IPS-NIHi11 (cell line): ENCODE measurements at places on chromosomes 3 and 15.

GRCh38 chr3:50480471-50480870, 23.0 kb downstream of the CACNA2D2 start:
- no peak for DNase-seq

GRCh38 chr3:149706905-149707304, 45.4 kb downstream of the COMMD2 start:
- peak; percentile 22 for DNase-seq

- no peak for DNase-seq
Observed at GRCh38 chr3:114454551-114455251, 160.9 kb downstream of the TIGIT start.

DNA sequence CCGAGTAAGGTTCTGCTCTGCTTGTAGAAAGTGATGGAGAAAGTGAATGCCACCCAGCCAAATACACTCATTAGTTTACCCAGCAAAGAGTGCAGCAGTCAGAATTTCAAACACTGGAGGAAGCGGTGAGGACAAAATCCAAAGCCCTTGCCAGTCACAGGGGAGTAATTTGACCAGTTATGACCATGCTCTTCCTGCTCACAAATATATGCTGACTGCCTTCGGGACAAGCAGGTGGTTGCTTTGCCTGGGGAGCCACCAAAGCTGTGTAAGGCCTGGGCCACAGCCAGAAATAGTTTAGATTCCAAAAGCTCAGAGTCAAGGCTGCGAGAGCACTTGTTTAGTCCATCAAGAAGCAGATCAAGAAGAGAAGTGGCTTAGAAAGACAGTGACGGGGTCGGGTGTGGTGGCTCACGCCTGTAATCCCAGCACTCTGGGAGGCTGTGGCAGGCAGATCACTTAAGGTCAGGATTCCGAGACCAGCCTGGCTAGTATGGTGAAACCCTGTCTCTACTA, 51.0 kb upstream of the ATP13A3 start:
- peak; percentile 43 for DNase-seq

GRCh38 chr3:119884161-119884557, 102.3 kb downstream of the NR1I2 start:
- DNase-seq: no peak

DNA sequence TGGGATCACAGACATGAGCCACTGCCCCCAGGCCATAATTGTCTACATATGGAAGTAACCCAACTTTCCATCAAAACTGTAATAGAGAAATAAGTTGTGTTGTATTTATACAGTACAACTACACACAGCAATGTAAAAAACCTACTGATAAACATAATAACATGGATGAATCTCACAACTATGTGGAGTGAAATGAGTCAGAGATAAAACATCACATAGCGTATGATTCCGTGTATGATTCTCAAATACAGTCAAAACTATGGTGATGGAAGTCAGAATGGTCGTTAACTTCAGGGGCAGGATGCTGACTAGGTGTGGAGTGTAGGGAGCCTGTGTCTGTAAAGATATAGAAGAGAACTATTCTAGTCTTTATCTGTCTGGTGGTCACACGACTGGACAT, 332.7 kb upstream of the SLCO3A1 start:
- DNase-seq: no peak

DNA sequence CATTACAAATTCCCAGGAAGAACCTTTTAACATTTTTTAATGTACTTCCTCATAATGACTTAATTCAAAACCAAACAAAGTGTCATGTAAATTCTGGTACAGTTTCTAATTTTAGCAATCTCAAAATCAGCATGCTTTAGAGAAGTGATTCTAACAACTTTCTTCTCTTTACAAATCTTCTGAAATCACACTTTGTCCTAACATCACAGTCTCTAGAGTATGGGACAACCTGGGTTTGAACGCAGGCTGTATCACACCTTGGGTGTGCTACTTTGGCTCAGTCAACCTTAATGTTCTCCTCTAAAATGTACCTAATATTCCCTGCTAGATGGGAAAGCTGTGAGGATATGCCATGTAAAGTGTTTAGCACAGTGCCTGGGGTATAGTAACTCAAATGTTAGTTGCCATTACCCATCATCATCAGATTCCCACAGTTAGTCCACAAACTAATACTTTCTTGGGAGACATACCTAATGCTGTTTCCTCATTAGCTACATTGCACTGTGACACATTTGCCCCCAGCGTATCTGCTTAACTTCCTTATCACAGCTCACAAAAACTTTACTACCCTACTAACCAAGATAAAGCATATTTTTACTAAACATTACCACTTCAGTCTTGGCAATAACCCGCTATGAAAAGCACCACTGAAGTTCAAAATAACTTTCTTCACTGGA, 3.1 kb downstream of the TSPAN3 start:
- no peak for DNase-seq

- peak; percentile 73 for DNase-seq
Observed at GRCh38 chr3:134378384-134378783, 4.1 kb upstream of the AMOTL2 start.

- no peak for DNase-seq
Observed at GRCh38 chr15:43253431-43254403, 13.0 kb downstream of the TGM5 start.

- no peak for DNase-seq
Observed at GRCh38 chr3:189334064-189334920, 162.5 kb downstream of the TPRG1 start.

DNA sequence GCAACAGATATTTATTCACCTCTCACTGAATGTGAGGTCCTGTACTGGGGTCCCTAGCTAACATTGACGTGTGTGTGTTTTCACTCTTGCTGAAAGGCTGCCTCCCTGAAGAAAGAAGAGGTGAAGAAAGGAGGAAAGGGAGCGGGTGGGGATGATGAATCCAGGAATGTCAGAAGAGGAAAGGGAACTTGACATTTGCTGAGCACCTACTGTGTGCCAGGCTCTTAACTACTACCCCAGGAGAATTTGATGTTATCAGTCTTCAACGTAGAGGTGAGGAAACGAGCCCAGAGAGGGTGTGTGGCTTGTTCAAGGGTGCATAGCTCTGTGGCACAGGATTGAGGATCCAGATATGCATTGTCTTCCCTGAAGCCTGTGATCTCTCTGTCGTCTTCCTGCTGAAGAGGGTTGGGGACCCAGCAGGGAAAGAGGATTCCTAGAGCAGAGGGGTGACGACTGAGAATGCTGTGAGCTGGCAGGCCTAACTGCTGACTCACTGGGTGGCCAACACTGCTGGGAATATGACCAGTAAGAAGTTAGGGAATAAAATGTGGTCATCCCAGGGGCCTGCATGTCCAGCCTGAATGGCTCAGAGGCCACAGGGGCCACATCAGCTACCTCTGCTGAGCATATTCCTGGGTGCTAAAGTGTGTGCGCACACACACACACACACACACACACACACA, 6.6 kb upstream of the ATP2B2 start:
- no peak for DNase-seq

- no peak for DNase-seq
Observed at GRCh38 chr15:75884041-75884440, 19.6 kb upstream of the FBXO22 start.

DNA sequence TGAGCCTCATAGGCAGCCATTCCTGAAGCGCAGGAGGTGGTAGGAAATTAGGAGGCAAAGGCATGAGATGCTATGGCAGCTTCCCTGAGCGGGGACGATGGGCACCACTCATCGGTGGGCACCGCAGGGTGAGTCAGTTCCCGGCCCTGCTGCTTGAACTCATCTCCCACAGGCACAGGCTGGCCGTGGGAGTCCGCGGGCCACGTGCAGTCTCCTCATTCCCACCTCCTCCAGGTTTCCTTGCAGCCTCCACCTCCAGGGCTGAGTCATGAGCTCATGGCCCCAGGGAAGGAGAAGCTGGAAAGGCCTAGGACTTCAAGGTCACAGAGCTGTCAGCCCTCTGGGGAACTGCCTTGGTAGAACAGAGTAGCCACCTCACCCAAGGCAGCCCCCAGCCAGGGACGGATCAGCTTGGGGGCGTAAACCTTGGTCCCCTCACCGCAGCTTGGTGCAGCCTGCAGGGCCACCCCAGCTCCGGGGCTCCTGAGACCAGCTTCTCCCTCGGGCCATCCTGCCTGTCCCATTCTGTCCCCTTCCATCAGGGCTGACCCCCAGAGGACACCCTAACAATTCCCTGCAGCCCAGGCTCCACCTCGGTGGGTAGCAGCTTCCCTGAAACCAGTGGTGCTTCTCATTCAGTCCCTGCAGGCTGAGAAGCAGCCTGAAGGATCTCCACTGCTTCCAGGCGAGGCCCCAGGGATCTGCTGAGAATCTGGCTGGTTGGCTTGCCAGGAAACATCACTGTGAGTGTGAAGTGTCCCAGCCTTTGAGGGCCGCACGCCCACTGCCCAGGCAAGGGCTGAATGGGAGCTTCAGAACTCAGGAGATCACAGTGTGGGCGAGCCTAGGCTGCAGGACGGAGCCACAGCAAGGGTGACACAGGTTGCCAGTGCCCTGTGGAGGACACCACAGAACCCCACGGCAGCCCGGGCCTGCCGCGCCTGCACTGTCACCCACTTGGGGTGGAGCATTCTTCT, 150.7 kb upstream of the MEF2A start:
- DNase-seq: peak; percentile 3

DNA sequence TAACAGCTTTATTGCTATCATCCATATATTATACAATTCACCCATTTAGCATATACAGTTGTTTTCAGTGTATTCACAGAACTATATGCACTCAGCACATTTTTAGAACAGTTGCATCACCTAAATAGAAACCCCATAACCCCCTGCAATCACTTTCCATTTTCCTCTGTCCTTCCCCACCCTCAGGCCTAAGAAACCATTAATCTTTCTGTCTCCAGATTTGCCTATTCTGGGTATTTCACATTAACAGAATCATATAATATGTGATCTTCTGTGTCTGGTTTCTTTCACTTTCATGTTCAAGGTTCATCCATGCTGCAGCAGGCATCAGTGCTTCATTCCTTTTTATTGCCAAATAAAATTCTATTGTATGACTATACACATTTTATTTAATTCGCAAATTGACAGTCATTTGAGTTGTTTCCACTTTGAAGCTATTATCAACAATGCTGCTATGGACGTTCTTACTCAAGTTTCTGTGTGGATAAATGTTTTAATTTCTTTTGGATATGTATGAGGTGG, 39.8 kb downstream of the ADAMTS17 start:
- DNase-seq: no peak

- DNase-seq: no peak
Observed at GRCh38 chr3:152315623-152316022, 46.9 kb downstream of the MBNL1 start.

DNA sequence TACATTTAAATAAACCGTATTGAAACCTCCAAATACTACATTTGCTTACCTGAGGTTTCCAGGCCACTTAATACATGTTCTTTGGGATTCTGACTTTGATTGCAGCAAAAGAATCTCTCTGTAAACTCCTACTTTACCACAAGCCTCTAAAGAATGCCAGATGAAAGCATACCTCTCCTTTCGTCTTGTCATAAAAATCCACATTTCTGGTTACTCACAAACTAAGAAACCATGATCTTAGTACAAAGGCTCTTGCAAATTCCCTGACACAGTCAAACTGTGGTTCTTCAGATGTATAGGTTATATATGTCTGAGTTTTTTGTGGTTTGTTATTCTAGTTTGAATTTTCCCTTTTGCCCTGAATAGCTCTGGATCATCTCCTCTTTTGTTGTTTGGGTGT, 188.4 kb downstream of the RAP2B start:
- DNase-seq: no peak

GRCh38 chr15:66290518-66290917, 2.9 kb upstream of the DIS3L start:
- no peak for DNase-seq

DNA sequence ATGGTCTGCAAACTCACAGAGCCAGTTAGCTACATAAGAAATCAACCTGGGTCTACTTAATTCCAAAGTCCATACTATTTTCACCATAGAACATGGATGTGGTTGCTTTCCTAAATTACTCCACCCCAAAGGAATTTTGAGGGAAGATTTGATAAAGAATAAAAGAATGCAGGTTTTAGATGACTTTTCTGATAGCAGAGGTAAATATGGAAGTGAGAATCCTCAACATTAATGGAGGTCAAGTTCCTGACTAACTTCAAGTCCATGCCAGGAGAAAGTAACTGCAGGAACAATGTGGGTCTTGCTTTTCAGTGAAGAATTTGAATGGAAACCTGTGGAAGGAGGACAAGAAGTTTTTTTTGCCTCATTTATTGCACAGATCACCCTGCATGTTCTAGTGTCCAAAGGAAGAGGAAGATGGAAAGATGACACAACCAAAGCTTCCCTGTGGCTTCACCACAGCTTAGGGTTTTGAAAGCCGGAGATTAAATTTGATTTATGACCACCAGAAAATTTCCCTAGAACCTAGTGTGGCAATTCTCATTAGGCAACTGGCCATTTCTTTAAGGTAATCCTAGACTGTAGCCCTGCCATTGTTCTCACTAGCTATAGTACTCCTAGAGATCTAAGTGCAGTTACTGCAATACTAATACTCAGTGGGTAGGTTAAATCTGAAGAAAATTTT, 429.7 kb downstream of the RAP2B start:
- no peak for DNase-seq

DNA sequence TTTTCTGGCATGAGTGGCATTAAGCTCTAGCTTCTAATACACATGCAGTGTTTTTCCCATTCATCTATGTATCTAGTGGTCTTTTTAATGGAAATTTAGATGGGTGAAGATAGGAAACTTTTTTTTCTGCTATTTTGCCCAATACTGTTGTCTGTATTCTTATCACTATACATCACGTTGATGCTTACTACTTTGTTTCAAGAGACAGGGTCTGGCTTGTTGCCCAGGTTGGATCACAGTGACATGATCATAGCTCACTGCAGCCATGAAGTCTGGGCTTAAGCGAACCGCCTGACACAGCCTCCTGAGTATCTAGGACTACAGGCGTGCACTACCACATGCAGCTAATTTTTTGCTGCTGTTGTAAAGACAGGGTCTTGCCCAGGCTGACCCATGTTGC, 84.6 kb downstream of the PEAK1 start:
- no peak for DNase-seq
